Stimulated activated CD8-positive, alpha-beta memory T cell treated with anti-CD3 and anti-CD28 coated beads, Interleukin-15, amount 100 ng/mL, for 4 hours (primary cell): ENCODE measurements at places on chromosomes 7 and 10.

- DNase-seq, result no peak
Observed at GRCh38 chr10:43377424-43377883, 6.0 kb downstream of the FXYD4 start.

GRCh38 chr10:31702005-31702404 lies 226.6 kb downstream of the ARHGAP12 start:
- DNase-seq, result no peak

GRCh38 chr7:67725423-67725822 lies 728.8 kb downstream of the TYW1 start:
- no peak for DNase-seq

DNA sequence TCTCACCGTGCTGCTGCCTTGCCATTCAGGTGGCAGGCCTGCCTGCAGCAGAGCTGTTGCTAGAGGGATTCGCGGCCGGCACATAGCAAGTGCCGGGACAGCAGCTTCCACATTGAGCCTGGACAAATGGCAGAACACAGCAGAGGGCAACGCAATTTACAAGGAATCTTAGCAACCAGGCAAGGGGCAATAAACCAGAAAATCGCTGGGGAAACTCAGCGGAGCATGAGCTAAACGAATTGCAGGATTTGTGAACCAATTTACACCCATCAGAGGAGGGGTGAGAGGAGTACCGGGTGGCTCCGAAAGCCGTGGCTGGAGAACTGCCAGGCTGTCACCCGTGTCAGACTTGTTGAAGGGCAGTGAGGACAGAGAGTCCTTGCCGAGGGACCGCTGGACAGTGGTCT lies 58.6 kb upstream of the LOXL4 start:
- DNase-seq, result no peak

- no peak for DNase-seq
Observed at GRCh38 chr7:19268737-19269136, 123.5 kb upstream of the FERD3L start.

DNA sequence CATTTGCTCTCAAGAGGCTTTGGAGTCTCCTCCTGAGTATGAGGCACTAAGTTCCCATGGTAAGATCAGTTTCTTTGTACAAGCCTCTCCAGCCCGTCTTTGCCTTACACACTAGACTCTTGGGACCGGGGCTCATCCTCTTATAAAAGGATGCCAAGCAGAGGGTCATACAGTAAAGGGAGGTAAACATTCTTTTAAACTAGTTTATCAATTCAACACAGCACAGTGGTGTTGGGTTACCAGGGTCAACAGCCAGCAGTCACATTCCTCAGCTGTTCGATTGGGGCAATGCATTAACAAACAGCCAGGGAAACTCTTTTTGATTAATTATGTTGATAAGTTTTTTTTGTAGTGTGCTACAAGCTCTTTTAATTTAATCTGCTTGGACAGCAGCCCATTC lies 37.8 kb downstream of the HHEX start:
- DNase-seq, result no peak
